ENCODE measurements at places on chromosomes 5 and 9.
A peak's percentile ranks its signal among the peaks of the same experiment; 100 is the strongest.

- no peak for DNase-seq
Observed at GRCh38 chr5:175820230-175820629, 51.1 kb upstream of the CPLX2 start.

DNA sequence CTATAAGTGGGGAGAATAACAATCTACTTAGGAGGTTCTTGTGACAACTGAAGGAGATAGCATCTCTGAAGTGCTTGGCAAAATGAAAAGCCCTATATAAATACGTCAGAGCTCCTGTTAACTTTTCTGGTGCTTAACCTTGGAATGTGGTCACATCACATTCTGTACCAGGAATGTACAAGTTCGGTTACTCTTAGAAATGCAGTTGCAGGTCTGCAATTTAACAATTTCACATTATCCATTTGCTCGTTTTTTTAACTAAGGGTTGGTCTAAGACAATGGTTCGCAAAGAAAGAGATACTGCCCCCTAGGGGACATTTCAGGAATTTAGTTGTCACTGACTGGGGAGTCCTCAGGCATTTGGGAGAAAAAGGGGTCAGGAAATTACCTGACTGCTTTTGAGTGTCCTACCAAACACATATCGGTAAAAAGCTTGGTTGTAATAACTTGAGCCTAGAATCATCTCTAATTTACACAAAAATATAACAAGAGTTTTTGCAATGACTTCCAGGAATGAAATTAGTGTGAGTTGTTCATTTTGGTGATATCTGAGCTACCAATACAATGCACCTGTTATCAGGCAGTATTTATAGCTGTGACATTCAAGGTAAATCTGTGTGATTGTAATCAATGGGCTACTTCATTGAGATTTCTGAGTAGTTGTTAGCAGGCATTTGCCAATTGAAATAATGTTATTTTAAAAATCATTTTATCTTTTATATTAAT is 5.4 kb upstream of the HBEGF start:
- DNase-seq: peak; percentile 87

GRCh38 chr5:173509060-173509459 is 107.4 kb downstream of the BOD1 start:
- no peak for DNase-seq

GRCh38 chr9:136539427-136540421 is 6.1 kb downstream of the NOTCH1 start:
- peak; percentile 94 for DNase-seq

GRCh38 chr5:149014571-149015031 is 48.3 kb downstream of the SH3TC2 start:
- DNase-seq: no peak

GRCh38 chr9:89838621-89839020 is 233.8 kb downstream of the GADD45G start:
- no peak for DNase-seq

GRCh38 chr9:120612218-120612617 is 32.3 kb upstream of the CDK5RAP2 start:
- DNase-seq: no peak

- DNase-seq: peak; percentile 27
Observed at GRCh38 chr5:152349683-152350526, 55.2 kb downstream of the NMUR2 start.
